Panc1 (cell line): ENCODE measurements at places on chromosomes 6 and 20.

- no peaks in the 10 kb centered on the region for H3K4me1 ChIP-seq
- no peak for DNase-seq
- no peak overlapping the region for H3K4me3 ChIP-seq
- H3K27me3 ChIP-seq: no peaks in the 10 kb centered on the region
- H3K36me3 ChIP-seq: no peaks in the 10 kb centered on the region
- H3K27ac ChIP-seq: no peak overlapping the region
These were observed 70.8 kb downstream of the EYA2 start for GRCh38 chr20:46965477-46965876.

GRCh38 chr6:25194172-25194678 lies 84.9 kb upstream of the CARMIL1 start:
- no peaks in the 10 kb centered on the region for H3K27me3 ChIP-seq
- no peak overlapping the region for H3K27ac ChIP-seq
- DNase-seq: no peak
- no peak overlapping the region for H3K4me3 ChIP-seq

DNA sequence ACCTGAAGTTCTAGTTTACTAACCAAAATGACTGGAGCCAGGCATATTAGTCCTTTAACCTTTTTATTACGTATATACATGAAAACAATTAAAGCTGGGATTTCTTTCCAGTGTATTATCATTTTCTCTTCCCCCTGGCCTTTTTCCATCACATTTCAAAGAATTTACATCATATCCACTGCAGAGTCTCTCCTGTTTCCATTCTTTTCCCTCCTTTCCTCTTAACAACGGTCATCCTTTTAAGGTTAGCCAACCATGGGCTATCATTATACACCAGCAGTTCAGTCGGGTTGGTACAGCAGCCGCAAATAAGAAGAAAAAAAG lies 104.6 kb downstream of the TFAP2A start:
- no peak for DNase-seq
- no peaks in the 10 kb centered on the region for H3K36me3 ChIP-seq
- peak overlapping the region; percentile 68 for H3K27ac ChIP-seq
- peaks cover 45% of the 10 kb centered on the region for H3K4me1 ChIP-seq
- no peaks in the 10 kb centered on the region for H3K27me3 ChIP-seq

GRCh38 chr20:45394221-45395113 lies 13.6 kb upstream of the DBNDD2 start:
- no peaks in the 10 kb centered on the region for H3K27me3 ChIP-seq
- no peak overlapping the region for H3K27ac ChIP-seq
- H3K36me3 ChIP-seq: no peaks in the 10 kb centered on the region

GRCh38 chr20:21234324-21234723 lies 68.8 kb upstream of the XRN2 start:
- H3K36me3 ChIP-seq: no peaks in the 10 kb centered on the region
- H3K27me3 ChIP-seq: no peaks in the 10 kb centered on the region
- H3K4me3 ChIP-seq: no peak overlapping the region
- no peak overlapping the region for H3K27ac ChIP-seq
- 0 out of 2 replicates have a peak, but pooled peaks cover 2% of the 10 kb centered on the region for H3K4me1 ChIP-seq
